ENCODE measurements at places on chromosomes 7 and 10.

DNA sequence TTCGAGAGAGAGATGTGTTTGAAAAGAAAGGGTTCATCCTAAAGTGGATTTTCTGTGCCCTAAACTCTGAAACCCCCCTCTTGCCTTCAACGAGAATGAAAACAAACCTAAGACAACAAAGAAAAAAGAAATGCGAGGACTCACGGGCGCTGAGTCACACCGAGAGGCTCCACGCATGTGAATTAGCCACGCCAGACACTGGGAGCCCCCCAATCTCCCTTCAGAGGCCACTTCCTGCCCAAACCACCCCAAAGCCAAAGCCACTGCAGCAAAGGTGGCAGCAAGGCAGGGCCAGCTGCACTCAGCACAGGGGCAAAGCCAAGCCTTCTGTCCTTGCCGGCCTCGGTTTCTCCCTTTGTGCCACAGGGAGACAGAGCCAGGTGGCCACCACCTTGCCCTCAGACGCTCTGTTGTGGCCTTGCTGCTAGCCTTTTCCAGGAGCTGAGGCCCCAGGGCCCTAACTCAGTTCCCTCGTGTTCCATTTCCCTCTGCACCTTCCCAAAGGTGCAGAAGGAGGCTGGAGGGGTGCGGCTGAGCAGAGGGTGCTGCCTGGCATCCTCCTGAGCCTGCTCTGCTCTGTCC, 93.3 kb downstream of the FAM53B start:
- no peak for DNase-seq

DNA sequence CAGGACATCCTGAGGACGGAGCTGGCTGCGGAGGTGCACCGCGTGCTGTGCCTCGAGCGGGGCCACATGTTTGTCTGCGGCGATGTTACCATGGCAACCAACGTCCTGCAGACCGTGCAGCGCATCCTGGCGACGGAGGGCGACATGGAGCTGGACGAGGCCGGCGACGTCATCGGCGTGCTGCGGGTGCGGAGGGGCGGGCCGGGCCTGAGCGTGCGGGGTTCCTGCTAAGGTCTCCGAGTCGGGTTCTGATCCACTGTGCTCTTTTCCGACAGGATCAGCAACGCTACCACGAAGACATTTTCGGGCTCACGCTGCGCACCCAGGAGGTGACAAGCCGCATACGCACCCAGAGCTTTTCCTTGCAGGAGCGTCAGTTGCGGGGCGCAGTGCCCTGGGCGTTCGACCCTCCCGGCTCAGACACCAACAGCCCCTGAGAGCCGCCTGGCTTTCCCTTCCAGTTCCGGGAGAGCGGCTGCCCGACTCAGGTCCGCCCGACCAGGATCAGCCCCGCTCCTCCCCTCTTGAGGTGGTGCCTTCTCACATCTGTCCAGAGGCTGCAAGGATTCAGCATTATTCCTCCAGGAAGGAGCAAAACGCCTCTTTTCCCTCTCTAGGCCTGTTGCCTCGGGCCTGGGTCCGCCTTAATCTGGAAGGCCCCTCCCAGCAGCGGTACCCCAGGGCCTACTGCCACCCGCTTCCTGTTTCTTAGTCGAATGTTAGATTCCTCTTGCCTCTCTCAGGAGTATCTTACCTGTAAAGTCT, 10.4 kb downstream of the ATG9B start:
- DNase-seq: no peak

DNA sequence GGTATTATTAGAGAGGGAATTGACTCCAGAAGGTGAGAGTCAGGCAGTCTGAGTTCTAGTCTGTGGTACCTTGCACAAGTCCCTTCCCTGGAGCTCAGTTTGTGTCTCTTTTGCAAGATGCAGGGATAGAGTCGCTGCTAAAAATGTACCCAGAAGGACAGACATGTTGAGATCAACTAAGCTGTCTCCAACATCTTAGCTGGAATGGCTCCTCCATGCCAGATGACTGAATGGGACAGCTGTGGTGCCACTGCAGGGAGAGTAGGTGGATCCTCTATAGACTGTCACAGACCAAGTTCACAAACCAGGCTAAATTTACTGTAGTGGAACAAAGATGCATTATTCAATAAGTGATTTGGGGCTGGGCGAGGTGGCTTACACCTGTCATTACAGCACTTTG, 120.1 kb downstream of the NEURL1 start:
- DNase-seq: no peak

DNA sequence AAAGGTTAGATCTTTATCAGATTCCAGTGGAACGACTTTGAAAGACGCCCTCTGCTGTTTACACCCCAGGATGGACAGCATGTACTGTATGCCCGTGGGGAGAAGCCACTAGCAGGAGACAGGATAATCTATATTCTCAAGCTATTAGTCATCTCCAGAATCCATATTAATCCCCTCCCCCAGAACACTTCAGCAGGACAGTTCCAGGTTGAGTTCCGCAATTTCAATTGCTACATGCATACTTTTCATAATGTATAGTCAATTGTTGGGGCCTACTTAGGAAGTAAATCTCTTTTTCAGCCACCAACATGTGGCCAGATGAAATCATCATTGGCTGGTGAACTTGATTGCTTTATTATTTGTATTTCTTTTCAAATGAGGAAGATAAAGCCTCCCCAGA, 313.1 kb upstream of the SMIM30 start:
- no peak for DNase-seq

DNA sequence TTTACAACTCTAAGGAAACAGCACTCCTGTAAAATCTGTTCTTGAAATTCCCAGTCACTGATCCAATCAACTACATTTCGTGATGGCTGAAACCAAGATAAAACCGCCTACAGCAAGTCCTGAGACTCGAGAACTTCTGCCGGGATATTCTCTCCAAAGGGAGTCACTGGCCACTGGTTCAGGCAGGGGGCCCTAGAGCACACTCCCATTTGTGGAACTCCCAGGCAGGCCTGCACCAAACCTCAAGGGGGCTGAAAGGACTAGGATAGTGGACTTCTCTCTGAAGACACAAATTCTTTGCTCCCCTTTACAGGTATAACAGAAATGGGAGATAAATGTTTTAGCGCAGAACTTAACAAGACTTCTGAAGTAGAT, 16.3 kb downstream of the CYTH3 start:
- DNase-seq: no peak

DNA sequence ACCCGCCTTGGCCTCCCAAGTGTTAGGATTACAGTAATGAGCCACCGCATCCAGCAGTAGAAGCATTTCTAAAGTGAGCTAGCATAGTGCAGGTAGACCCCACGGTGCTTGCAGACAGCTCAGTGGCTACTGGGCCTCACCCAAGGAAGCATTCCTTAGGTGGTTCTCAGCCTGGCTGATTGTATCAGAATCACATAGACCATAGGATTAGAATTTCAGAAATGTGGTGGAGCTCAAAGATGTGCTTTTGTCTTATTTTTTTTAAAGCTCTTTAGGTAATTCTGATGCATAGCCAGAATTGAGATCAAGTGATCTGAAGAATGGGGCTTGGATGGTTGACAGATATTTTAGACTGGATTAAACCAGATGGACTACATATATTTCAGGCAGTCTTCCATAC, 10.9 kb downstream of the ANLN start:
- no peak for DNase-seq

DNA sequence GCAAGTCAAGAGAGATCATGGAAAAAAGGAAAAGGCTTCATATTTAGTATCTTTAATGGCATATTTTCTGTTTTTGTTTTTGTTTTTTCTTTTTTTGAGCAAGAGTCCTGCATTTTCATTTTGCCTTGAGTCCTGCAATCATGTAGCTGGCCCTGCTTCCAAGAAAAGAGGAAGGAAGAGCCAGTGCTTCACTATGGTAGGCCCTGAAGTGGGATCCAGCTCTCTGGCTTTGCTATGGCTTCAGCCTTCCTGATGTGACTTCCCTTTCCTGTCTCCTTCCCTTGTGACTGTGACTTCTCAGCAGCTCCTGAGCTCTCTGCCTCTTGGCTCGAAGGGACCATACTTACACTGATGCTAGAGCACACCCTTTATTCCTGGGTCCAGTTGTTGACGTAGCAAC, 512.3 kb downstream of the INHBA start:
- no peak for DNase-seq

DNA sequence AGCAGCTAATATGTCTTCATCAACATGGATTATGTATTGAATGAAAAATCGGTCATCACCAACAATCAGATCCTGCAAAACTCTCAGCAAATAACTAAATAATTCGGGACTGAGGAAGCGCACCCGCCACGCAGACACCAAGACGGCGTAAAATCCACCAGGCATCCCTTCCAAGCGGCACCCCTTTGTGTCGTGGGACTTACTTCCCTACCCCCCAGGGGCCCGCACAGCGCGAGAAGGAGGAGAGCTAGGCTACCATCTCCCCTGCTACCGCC, 721 bp downstream of the ARL3 start:
- no peak for DNase-seq

All from RCC 7860 (cell line).